Fibroblast of skin of right biceps (primary cell): ENCODE measurements at places on chromosomes 5 and 9.

GRCh38 chr5:149938791-149939358 lies 5.7 kb downstream of the PDE6A start:
- peak; percentile 75 for DNase-seq

DNA sequence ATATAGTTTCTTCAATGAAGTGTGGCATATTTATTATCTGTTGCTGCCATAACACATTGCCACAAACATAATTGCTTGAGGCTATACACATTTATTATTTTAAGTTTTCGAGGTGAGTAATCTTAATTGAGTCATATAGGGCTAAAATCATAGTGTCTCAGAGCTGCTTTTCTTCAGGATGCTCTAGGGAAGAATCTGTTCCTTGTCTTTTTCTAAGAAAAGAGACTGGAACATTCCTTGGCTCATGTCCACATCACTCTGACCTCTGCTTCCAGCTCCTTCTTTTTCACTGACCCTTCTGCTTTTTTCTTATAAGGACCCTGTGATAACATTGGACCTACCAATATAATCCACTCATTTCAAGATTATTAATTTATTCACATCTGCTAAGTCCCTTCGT lies 632.4 kb upstream of the TYRP1 start:
- no peak for DNase-seq

DNA sequence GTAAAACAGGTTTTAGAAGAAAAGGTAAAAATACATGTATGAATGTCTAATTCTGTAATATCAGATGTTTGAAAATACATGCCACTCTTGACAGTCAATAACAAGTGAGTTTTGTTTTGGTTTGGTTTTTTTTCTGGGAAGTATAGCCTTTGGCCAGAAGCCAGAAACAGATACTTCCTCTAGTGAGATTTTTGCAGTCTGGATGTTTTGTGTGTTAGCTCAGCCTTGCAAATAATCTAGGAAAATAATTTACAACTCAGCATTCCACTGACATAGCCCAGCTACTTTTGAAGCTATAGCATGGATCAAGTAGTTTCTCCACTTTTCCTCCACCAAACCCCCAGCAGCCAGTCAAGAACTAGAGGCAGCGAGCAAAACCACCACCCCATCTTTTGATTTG lies 56.7 kb downstream of the SLC1A1 start:
- peak; percentile 50 for DNase-seq

DNA sequence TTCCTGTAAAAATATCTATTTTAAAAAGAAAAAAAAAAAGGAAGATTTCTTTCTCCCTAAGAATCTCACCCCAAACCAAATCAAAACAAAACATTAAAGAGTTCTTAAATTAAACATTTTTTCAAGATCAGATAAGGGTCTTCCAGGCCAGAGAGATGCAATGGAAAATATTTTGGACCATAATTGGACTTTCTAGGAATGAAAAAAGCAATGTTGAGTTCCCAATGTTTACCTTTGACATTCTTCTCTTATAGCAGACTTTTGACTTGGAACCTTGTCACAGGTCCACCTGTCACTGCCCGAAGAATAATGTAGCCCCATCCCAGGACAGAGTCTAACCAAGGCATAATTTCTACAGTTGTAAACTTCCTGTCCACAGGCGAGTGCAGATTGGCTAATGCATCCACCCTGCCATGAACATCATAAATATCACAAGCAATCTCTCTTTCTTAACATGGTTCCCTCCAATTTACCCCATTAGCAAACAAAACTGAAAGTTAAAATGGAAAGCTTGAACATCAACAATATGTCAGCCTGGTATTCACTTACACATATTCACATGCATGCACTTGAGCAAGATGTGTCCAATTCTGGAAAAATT lies 121.7 kb upstream of the ZNF366 start:
- DNase-seq: peak; percentile 20

DNA sequence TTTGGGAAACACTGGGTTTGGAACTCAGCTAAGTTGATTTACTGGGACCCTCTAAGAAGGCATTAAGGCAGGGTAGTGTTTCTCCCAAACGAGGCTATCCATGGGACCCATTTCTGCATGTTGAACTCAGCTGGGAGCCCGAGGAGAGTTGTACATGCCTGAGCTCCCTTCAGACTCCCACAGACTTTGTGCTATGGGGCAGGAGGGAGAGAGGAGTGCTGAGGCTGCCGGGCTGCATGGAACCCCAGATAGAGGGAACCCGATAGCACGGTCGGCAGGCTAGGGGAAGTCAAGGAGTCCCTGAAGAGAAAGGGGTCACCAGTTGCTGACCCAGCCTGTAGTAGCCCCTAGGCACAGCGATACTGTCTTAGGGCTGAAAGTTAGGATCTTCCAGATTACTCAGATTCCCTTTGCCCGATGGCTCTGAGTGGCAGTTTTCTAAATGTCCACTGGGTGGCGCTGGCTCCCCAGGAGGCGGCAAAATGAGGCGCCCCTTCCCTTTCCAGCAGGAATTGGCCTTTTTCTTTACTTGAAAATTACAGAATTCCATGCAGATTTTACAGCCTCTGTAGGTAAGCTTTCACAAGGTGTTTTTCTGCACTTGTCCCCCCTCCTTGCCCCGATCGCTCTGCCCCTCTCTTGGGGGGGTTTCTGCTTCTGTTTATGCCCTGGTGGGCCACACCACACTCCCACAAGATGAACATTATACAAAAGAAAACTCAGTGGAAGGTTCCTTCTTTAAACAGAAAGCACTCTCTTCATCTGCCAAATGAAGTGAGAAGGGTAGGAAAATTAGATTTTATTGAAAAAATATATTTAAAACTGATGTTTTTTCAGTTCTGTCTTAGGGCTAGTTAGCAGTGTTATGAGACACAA lies 17.8 kb downstream of the NANS start:
- DNase-seq: peak; percentile 46

DNA sequence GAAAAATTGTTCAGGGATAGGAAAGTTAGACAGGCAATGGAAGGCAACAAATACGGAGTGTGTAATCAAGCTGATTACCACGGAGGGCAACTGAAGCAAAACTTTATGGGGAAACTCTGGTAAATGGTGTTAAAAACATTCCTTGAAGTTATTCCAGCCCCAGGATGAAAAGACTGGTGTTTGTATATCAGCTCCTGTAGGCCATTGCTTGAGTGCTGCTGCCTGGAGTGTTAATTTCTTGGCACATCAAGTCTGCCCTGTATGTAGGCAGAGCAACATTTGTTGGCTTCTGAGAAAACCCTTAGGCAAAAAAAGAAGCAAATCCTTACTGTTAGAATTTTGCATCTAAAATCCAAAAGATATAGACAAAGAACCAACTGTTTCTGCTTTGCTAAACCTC lies 686.5 kb upstream of the ACO1 start:
- no peak for DNase-seq

DNA sequence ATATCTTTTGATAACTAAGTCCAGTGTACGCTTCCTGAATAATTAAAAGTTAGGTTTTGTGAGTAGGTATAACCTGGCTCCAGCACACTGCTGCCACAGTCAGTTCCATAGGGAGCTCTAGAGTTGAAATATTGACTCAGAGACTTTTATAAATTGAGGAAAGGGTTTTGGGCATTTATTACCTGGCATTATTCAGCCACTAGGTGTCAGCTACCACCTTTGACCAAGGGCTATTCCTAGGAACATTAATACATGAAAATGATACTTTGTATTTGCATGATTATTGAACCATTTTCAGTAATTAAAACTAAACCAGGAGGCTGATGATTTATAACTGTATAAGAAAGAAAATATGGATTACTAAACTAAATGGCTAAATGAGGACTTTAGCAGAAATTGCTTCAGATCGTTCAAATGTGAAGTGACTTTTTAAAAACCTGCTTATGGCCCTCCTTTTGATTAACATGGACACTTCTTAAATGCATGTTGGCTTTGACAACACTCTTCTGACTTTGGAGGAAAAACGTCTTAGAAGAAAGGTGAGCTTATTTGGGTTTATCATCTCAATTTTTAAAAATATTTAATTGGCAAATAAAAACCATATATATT lies 83.0 kb downstream of the SMC2 start:
- peak; percentile 1 for DNase-seq

DNA sequence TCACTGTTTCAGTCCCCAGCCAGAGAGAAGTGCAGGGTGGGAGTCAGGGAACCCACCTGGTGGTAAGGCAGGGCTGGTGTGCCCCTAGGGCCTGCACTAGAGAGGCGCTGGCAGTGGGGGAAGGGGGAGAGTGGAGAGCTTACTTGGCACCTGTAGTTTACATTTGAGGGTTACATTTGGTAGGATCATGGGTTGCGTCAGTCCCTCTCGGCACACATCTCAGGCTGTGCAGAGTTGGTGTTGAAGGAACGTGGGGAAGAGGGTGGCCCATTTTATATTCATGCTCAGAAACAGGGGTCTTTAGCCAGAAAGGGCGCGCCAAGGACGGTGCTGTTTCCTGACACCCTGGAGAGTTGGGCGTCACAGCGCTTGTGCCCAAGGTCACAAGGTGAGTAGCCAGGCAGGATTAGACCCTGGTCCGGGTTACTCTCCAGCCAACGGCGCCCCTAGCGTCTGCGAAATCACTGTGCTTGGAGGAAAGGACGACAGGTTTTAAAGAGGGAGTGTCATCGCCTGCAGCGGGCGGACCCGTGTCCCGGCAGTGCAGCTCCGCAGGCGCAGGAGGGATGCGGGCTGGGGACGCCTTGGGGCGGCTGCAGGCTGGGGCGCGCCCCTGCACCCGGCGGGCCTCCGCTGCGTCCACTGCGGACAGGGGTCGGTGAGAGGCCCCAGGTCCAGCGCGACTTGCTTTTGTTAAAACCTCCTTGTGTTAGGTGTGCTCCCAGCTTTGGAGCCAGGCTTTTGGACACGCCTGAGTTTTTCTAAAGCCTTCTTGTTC lies 272.6 kb downstream of the FANCC start:
- DNase-seq: no peak

GRCh38 chr5:159899067-159900049 lies 16.9 kb upstream of the ADRA1B start:
- DNase-seq: peak; percentile 84

DNA sequence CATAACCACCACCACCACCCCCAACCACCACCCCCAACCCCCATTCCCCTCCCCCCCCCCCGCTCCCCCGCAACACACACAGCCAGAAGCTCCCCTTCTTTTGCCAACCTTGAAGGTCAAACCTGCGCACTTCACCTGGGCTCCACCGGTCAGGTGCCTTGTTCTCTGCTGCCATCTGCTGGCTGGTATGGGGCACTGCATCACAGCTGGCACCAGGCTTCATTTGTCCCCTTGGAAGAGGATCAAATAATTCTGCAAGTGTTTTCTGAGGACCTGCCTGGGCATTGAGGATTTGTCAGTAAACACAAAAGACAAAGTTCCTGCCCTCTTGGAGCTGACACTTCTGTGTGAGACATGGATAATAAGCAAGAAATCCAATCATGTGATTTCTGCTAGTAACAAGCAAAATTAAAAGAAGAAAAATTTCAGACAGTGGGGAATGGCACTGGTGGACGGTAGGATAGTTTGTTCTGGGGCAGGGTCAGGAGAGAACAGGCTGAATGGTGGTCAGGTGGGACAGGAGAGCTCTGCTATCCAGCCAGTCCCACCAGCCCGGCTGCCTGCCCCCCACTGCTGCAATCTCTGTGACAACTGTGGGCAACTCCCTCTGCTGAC lies 55.6 kb upstream of the LMX1B start:
- peak; percentile 31 for DNase-seq

DNA sequence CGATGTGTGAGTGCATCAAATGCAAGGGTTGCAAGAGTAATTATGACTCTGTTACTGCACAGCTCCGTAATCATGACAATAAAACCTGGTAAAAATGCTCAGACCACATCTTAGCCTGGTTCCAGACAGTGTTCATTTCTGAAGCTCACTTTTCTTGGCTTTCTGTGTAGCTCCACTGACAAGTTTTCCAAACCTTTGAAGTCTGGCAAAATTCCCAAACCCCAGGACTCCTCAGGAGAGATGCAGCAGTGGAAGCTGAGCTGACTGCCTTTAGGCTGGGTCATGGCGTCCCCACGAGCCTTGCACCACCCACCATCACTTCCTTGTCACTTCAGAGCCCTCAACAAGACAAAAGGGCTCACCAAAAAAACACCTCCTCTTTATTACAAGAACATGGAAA lies 131.6 kb upstream of the TAS2R1 start:
- DNase-seq: peak; percentile 12

GRCh38 chr5:3546028-3546427 lies 49.6 kb upstream of the IRX1 start:
- DNase-seq: no peak

GRCh38 chr9:2987679-2988078 lies 143.8 kb upstream of the PUM3 start:
- DNase-seq: no peak

DNA sequence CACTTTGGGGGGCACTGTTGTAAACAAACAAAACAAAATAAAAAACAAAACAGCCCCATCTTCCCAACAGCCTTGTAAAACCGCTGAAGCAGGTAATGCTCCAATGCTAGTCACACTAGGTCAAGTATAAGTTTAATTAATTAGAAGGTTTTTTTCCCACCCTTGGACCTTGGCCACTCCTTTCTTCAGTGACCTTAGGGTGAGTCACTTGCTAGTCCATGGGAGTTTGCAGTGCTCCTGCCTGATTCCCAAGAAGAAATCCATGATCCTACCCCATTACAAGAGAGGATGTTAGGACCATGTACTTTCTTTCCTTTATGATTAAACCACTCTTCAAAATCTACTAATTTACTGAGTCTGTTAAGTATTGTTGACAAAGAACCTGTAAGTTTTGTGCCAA lies 192.2 kb upstream of the CDKN2B start:
- DNase-seq: no peak

- no peak for DNase-seq
Observed at GRCh38 chr5:6557807-6558575, 74.9 kb downstream of the NSUN2 start.

GRCh38 chr9:133811471-133811870 lies 73.3 kb upstream of the SARDH start:
- no peak for DNase-seq

DNA sequence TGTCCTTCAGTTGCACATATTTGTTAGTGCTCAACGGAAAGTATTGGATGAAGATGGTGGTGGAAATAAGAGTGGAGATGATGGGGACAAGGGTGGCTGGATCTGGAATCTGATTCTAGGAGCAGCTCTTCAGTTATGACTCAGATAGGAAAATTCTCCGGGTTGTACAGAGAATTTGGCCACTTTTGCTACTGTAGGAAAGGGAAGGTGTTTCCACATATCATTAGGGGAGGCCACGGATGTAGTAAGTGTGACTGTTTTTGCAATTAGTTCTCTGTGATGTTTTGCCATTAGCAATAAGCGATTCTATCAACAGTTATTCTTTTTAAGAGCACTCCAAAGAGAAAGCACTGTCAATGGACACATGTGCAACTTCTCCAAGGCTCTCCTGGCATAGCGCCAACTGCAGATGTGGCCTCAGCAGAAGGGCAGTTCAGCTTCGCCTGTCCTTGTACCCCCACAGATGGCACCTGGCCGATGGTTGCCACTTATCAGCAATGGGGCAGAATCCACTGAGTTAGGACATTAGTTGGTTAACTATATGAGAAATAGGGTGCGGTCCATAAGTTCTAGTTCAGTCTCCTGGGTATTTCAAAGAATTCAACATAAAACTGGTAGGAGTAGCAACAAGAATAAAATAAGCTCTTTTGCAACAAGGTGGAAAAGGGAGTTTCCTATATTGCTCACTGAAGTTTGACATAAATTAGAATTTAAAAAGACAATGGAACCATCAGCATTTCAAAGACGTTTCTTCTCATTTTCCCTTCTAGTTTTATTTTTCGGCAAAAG lies 96.3 kb downstream of the ARSB start:
- no peak for DNase-seq

GRCh38 chr9:104374711-104375110 lies 129.4 kb upstream of the OR13F1 start:
- no peak for DNase-seq
